Large intestine (tissue), 12 donors: ENCODE measurements at places on chromosomes 2 and 18. TPM values are rescaled to one million over a fixed set of nuclear protein-coding genes. Genes with fewer than 3 reads are reported as not detected.

The IKZF2 gene
- polyA plus RNA-seq: 3.2 TPM

The TCF23 gene
- polyA plus RNA-seq: 0.10 TPM

The ACMSD gene
- 0.34 TPM for polyA plus RNA-seq

The IL36A gene
- not detected for polyA plus RNA-seq

The FOSL2 gene
- 57.5 TPM for polyA plus RNA-seq

The MARCO gene
- polyA plus RNA-seq: 0.18 TPM

The CRYGA gene
- polyA plus RNA-seq: not detected

The WDCP gene
- 6.7 TPM for polyA plus RNA-seq

The HOXD4 gene
- polyA plus RNA-seq: 4.9 TPM

- no peak for DNase-seq
These were observed 10.1 kb downstream of the EHD3 start for GRCh38 chr2:31244101-31244500.

DNA sequence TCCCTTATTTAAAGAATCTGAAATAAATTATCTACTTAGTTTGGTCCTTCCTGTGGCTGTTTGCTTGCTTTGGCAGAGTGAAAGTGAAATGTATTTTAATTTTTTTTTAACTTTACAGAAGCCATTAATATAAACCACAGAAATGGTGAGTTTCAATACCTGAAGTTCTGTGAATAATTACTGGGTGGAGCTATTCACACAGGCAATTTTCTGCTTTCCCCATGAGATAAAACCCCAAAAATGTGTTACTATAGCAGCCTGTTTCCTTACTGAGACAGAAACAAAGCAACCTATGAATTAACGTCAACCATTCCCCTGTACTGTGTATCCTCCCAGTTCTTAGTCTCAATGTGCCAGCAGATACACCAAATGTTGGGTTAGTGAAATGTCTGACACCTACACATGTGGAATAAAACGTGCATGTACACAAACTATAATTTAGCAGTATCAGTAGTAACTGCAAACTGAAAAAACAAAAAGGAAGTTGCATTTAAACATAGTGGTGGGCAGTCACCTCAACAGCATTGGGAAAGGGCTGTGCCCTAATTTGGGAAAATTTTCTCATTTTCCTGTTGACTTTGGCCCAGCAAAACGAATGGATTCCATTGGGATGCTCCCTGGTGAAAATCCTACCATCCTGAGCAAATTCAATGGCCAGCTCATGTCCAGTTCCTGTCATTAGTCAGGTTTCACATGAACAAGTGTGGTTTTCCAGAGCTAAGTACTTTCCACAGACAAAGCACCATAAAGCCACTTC is 73.1 kb upstream of the RMDN2 start:
- DNase-seq: no peak

GRCh38 chr18:73979742-73980141 is 167.9 kb downstream of the FBXO15 start:
- DNase-seq: no peak

- DNase-seq: no peak
These were observed 95.1 kb downstream of the EHBP1 start for GRCh38 chr2:62800618-62801017.

DNA sequence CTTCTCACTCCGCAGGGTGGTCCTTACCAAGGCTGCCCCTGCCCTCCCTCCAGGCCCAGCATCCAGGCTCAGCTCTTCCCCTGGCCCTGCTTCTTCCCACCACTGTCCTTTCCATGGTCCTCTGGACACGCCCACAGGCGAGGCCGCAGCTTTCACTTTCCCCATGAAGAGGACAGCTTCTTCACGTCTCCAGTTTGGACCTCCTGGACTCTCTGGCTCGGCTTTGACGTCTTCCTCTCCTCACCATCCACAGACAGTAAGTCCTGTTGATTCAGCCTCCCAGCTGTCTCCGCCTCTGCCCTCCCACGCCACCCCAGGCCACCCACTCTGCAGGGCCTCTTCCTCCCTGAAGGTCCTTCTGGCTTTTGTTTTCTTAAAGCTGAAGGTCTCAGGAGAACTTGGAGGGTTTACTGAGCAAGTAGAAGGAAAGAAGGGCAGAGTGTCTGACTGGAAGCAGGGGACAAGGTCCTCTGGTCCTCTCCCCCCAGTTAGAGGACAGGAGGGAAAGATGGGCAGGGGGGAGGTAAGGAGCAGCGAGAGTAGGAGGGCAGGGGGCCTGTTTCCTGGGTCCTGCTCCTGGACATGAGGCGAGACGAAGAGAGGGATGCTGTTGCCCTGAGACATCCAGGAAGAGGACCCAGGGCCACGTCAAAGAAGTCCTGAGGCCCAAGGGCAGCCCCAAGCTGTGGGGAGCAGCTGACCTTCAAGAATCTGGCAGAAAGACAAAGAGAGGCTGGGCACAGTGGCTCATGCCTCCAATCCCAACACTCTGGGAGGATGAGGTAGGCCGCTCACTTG is 24.7 kb upstream of the NMUR1 start:
- DNase-seq: peak; percentile 60

DNA sequence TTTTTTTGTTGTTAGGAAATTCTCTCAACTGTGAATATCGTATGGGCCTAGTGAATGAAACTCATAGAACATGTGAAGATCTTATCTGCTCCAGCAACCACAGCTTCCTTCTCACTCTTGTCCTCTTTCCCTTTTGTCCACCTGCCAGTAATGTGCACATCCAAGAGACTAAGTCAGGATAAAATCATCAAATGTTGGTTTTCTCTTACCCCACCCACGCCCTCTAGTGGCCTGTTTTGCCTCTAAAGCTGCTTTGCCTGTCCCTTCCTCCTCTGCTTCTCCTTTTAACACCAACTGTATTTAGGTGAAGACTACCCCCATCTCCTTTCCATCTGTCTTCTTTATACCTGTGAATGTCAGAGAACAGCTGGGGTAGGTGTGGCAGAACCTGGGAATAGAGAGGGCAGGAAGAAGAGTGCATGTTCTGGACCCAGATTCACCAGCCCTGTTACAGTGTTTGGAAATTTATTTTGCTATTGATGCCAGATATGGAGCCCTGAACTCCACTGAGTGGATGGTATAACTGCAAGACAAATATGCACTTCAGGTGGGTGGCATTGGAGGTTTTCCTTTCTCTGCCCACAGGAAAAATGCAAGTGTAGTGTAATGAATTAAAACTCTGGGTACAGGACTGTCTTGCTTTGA is 8.4 kb upstream of the MGAT5 start:
- peak; percentile 28 for DNase-seq

GRCh38 chr18:45275367-45276113 is 339.7 kb upstream of the SLC14A2 start:
- DNase-seq: no peak

DNA sequence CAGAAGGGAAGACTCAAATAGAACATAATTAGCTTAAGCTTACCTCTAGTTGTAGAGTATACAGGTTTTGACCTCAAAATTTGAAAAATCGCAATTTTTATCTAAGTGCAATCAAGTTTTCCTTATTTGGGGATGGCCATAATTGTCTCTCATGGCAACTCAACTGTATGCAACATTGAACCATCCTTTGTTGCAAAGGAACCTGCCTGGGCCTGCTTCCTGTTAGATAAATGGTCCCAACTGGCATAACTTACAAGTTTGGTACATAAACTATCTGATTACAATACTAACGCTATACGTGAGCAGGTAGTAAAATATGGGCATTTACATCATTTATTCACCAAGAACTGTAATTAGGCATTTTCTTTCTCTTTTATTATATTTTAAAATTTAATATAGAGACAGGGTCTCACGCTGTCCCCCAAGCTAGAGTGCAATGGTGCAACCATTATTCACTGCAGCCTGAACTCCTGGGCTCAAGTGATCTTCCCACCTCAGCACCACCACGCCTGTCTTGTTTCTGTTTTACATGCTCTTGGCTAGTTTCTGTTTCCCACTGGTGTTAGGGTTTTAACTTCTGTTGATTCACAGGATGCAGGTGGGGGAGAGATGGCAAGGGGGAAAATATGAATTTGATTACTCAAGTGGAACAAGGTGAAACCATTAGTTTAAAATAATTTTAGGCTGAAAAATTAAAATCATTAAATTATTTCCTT is 55.3 kb upstream of the B3GNT2 start:
- DNase-seq: no peak

- DNase-seq: no peak
These were observed 246.2 kb downstream of the XIRP2 start for GRCh38 chr2:167134381-167135072.

GRCh38 chr2:27989149-27989548 is 98.6 kb downstream of the BABAM2 start:
- no peak for DNase-seq

DNA sequence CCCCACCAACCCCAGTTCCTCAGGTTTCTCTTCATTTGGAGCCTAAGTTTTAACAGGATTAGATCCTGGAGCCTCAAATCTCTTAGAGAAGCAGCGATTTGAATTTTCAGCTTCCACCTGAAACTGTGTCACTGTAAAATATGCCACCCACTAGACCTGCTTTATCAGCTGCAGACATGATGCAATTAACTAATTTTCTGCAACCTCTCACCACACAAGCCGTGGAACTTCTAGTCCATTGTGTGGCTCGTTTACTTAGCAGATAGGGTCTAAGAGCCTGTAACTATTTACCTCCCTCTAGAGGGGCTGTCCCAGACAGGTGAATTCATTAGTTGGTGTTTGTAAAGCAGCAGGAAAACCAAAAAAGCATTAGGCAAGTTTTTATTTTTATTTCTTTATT is 31.6 kb upstream of the FZD5 start:
- DNase-seq: peak; percentile 58

DNA sequence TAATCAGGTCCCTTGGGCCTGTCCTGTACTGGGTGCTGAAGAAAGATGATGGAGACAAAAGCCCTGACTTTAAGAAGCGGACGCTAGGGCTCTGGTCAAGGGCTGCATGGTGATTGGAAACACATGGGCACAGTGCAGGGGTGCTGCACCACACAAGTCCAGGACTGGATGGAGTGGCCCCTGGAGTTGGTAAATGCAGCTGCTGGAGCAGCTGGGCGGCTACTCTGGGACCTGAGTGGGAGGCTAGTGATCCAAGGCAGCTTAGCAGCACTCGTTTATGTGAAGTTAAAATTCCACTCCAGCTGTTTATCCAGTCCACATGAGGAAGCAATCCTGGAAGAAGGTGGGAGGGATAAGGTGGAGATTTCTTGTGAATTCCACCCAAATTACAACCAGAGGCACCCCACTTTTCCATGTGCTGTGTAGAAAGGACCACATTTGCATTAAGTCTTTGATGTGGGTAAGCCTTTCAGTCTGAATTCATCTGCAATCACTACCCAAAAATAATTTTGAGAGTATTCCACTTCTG is 24.9 kb downstream of the MERTK start:
- DNase-seq: no peak

DNA sequence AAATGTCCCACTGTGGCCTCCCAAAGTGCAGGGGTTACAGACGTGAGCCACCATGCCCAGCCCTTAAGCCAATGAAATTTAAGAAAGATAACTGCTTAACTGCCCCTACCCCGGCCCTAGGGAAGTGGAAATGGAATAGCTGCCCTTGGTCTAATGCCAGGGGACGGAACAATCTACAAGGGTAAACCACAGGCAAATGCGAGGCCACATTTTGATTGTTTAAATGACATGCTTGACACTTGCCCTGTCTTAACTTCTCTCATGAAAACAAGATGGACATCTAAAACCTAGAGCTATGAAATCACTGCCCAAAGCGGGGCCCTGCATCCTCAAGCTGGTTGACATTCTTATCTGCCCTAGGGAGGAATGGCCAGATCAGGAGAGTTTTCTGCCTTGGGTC is 5.5 kb upstream of the ITSN2 start:
- DNase-seq: no peak

GRCh38 chr18:70165936-70166335 is 39.6 kb downstream of the RTTN start:
- DNase-seq: no peak

DNA sequence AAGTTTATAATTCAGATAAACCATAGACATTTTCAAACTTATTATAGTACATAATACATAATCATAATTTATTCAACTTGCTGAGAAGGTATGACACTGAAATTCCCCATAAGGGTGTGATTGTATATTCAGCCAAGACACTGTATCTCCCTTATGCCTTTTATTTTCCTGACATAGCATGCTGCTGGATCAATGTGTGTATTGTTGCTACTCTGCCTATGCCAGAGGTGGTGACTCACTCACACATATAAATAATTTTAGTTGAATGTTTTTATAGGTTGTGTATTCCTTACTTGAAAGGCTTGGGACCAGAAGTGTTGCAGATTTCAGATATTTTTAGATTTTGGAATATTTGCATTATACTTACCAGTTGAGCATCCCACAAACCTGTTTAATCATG is 86.8 kb downstream of the VRK2 start:
- no peak for DNase-seq

GRCh38 chr2:17878281-17879136 is at the start of gene KCNS3:
Gene KCNS3, plus strand, starts transcription at chr2:17878667. Its CDS starts 52,342 bp downstream, at chr2:17931009.
- DNase-seq: peak; percentile 70

GRCh38 chr2:69081001-69081580 is 68.1 kb downstream of the ANTXR1 start:
- no peak for DNase-seq

DNA sequence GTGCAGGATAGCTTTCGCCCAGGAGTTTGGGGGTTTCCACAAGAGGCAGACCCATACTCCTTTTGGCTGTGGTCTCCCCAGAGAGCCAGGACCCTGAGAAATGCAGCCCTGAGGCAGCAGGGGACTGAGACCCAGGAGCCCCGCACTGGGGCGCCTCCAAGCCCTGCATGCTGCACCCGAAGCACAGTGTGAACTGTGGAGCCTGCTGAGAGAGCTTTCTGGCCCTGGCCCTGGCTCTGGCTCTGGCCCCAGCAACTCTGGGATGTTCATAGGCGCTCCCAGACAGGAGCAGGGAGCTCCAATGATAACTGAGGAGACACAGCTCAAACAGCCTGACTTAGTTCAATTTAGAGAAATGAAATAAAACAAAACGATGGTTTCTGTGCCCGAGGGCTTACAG is 96.4 kb upstream of the TEX51 start:
- no peak for DNase-seq

GRCh38 chr18:6423289-6423688 is 8.6 kb upstream of the L3MBTL4 start:
- DNase-seq: no peak

DNA sequence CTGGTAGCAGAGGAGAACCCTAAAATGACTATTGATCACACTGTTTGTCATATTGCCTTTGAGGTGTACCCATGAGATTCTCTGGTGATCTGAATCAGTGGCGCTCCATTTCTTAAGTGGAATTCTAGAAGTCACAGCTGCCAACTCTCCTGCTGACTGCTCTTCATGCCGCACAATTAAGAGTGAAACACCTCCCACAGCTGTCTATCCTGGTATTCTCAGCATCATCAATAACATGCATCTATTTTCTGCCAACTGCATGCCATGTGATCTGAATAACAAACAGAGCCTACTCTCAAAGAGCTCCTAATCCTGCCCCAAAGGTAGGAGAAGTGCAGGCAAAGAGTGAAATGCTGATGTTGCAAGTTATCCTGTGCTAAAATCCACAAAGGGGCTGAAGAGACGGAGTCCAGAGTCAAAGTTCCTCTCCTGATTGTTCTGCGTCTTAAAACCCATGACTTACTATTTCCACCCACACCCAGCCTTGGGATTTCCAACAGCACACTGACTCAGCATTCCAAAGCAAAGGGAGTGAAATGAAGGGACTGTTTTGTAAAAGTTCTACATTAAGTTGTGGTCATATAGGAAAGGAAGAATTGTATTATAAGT is 13.7 kb upstream of the DAPL1 start:
- peak; percentile 85 for DNase-seq

- no peak for DNase-seq
These were observed 52.1 kb downstream of the EEF1B2 start for GRCh38 chr2:206211657-206212255.

GRCh38 chr18:49008156-49008555 is 57.4 kb upstream of the SMAD7 start:
- no peak for DNase-seq
